ENCODE measurements at places on chromosomes 6 and 20.

DNA sequence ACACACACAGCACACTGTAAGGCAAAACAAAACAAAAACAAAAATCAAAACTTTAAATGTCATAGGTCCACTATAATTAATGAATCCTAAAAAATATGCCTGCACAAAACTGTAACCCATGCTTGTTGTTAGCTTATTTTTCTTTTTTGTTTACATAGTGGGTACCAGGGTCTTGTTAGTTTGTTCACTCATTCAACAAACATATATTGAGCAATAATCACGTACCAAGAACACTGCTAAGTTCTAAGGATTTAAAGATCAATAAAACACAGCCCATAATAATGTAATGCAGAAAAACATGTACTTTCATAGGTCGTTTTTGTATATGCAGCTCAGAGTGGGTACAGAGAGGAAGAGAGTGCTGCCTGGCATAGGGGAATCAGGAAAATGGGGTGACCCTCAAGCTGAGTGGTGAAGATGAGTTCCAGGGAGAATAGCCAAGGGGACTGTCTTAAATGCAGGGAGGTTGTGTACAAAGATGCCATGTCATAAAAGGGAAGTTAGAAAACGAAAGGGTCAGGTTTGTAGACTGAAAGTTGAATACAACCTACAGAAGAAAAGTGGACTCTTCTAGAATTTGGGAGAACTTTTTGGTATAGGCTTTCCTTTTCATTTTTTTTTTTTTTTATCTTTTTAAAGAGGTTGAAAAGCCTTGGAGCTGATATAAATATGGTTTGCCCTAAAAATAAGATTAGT lies 113.3 kb upstream of the TBX18 start:
- no peak for DNase-seq

DNA sequence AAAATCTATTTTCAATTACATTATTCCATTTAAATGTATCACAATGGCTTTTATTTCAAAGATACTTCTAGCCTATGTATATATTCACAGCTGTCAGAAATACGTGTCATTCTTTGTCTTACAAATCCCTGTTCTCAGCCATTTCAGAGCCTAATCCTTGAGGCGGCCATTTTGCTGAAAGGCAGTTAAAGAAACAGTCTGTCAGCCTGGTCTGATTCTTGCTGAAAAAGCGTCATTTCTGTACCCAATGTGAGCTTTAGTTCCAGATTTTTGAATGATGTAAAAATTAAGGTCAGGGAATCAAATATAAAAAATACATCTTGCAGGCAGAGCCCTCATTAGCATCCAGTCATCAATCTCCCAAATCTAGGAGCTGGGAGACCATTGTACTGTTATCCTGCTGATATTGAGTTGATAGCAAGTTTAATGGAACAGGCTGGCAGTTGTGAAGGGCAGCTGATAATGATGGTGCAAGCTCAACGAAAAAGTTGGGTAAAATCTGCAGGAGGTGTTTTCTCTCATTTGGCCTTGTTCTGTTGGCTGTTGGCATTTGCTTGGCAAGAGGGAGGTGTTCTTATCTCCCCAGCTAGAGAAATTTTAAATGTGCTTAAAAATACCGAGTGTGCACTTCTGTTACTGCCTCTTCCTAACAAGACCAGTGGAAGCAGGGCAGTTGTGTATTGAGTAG lies 314.8 kb downstream of the SOX4 start:
- DNase-seq, result no peak

- DNase-seq, result no peak
Measured at GRCh38 chr6:166728884-166729530, 102.0 kb upstream of the RPS6KA2 start.

GRCh38 chr6:51352506-51353029 lies 533.9 kb downstream of the TFAP2B start:
- DNase-seq, result no peak

DNA sequence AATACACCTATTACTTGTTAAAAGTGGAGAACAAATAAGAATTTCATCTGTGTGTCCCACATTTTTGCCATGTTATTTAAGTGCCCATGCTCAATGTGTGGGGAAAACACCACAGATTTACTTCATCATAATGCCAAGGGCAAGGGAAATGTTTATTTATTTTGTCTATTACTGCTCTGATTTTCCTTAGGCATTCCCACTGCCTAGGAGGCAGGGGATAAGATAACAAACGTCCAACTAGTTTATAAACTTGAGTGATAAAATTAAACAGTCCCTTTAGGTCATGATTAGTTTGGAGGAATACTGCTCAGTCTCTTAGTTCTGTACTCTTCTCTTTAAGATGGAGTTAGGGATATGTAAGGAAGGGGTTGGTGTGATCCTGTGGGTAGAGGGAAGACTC lies 598.4 kb upstream of the MARCKS start:
- DNase-seq, result no peak

- DNase-seq, result no peak
Measured at GRCh38 chr6:72721346-72721745, 99.5 kb downstream of the KCNQ5 start.

DNA sequence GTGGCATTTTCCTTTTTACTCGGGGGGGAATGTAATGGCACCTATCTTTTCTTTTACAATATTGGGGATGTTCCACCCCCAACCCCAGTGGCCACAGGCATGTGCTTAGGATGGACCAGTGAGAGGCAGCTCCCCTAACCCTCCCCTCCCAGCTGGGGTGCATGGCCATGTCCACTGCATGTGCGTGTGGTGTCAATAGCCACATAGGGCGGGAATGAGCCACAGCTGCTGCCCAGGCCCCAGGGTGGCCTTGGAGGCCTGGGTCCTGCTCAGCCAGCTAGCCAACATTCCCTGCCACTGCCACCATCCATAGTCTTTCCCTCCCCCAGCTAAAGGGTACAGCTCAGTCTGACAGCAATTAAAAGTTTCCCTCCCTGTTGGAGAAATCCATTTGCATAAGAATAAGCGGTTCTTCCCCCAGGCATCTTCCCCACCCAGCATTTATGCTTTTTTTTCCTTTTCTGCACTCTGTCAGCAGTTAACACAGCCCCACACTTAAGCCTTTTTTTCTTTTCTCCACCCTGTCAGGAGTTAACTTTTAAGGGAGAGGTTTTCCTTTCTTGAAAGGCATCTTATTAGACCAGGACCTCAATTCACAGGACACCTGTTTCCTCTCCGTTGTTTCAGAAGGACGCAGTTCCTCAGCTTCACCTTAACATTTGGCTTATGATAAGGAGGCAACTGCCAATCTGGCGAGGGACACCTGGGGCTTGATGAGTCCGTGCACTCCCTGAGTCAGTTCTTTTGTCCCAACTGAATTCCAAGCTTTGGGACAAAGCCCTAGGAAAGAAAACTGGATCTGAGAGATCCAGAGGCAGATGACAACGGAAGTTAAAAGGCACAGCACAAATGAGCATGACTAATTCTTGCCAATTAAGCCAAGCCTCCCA lies 121.4 kb downstream of the TPBG start:
- no peak for DNase-seq

- DNase-seq, result no peak
Measured at GRCh38 chr20:47524015-47524784, 22.5 kb downstream of the NCOA3 start.

DNA sequence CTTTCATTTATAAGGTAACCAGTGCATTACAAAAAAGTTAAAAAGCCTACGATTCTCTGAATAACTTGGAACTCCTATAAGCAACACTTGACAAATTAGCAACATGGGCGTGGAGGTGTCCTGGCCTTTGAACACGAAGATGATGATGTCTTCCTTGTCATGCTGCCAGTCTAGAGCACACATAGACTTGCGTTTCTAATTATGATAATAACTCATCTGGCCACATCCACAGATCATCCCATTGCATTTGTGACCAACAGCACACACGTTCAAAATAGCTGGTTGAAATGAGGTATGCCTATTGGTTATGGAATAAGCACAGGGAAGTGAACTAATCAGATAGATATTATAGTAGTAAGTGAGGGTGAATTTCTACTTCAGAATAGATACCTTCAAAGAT lies 608.9 kb downstream of the PRKN start:
- no peak for DNase-seq

DNA sequence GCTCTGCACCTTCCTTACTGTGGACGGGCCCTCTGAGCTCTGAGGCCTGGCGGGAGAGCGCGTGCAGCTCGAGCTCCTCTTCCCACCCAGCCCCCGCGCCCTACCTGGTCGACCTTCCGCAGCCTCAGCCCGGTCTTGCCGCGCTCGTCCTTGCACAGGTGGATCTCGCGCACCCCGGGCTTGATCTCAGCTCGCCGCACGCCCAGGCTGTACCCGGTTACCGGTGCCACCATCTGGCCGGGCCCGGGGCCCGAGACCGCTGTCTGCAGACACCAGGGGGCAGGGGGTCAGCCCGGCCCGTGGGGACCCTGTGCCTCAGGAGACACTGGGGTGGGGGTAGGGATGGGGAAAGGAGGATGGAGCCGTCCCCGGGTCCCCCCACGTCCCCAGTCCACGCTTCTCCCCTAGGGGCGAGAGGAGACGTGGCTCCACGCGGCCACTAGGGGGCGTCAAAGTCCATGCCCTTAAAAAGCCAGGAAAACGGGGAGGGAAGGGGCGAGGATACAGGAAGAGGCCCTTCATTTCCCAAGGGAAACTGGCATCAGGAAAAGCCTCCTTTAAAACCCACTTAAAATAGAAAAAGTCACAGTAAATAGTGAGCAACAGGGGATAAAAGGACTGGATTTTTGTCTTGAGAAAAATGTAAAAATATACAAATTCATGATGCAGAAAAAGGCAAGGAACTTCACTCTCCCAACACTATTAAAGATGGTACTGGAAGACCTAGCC lies 15.5 kb downstream of the SDCBP2 start:
- no peak for DNase-seq
